ENCODE measurements at places on chromosomes 1 and 21. TPM values are rescaled to one million over a fixed set of nuclear protein-coding genes. Genes with fewer than 3 reads are reported as not detected.
A peak's percentile ranks its signal among the peaks of the same experiment; 100 is the strongest.

DNA sequence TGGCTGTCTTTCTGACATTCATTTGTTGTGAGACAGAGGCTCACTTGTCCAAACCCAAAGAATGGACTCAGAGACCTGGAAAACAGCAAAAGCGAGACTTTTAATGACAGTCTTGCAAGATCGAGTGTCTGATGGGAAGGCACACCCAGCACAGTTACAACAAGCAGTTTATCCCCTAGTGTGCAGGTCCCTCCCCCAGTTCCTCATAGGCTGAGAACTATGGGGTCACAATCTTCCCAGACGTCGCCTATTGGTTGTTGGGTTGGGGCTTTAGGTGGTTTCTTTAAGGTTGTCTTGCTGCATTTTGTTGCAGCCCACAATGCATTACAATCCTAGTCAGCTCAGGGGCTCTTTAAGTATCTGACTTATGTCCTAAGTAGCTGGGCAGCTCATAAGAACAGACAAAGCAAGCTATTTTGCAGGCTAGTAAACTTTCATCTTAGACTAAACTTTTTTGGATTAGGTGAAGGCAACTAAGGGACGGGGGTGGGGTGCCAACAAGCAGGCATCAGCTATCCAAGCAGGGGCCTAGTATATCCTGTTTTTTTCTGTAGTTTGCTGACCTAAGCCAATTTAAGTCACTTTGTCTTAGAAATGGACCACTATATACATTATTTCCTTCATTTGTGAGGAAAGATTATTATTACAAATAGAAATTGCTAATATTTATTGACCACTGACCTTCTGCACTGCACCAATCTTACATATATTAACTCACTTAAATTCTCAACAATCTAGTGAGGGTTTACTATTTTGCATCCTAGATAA is 151.8 kb downstream of the SETD4 start:
- no peaks in the 10 kb centered on the region for H3K27me3 ChIP-seq
- H3K4me3 ChIP-seq, result no peak overlapping the region
- no peak overlapping the region for H3K27ac ChIP-seq
- H3K4me1 ChIP-seq, result peaks cover 23% of the 10 kb centered on the region
- DNase-seq, result no peak

- no peaks in the 10 kb centered on the region for H3K4me1 ChIP-seq
- H3K4me3 ChIP-seq, result no peak overlapping the region
- H3K27ac ChIP-seq, result no peak overlapping the region
- peaks cover 8% of the 10 kb centered on the region for H3K27me3 ChIP-seq
- H3K36me3 ChIP-seq, result no peaks in the 10 kb centered on the region
- no peak for DNase-seq
Observed at GRCh38 chr21:38688068-38688467, 117.7 kb upstream of the ETS2 start.

- no peaks in the 10 kb centered on the region for H3K4me1 ChIP-seq
- no peak overlapping the region for H3K4me3 ChIP-seq
- H3K27me3 ChIP-seq, result no peaks in the 10 kb centered on the region
Observed at GRCh38 chr1:229095325-229095724, 175.6 kb upstream of the RAB4A start.

DNA sequence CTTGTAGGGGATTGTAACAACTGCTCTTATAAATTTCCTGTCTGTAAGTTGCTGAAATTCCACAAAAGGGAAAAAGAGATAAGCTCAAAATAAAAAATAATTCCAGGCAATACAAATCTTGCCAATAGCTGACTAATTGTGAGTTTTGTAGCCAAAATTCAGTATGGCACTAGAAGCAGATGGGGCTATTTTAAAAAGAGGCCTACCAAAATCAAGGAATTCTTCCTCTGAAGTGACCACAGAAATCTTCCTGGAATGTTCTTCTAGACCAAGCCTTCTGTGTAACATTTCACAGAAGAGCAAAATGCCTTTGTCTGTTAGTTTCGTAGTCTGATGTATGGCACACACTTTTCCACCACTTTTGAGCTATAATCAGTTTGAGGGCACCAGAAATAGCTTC is 127.6 kb downstream of the CYYR1 start:
- H3K27ac ChIP-seq, result no peak overlapping the region
- H3K4me3 ChIP-seq, result no peak overlapping the region
- no peaks in the 10 kb centered on the region for H3K27me3 ChIP-seq
- H3K4me1 ChIP-seq, result no peaks in the 10 kb centered on the region

DNA sequence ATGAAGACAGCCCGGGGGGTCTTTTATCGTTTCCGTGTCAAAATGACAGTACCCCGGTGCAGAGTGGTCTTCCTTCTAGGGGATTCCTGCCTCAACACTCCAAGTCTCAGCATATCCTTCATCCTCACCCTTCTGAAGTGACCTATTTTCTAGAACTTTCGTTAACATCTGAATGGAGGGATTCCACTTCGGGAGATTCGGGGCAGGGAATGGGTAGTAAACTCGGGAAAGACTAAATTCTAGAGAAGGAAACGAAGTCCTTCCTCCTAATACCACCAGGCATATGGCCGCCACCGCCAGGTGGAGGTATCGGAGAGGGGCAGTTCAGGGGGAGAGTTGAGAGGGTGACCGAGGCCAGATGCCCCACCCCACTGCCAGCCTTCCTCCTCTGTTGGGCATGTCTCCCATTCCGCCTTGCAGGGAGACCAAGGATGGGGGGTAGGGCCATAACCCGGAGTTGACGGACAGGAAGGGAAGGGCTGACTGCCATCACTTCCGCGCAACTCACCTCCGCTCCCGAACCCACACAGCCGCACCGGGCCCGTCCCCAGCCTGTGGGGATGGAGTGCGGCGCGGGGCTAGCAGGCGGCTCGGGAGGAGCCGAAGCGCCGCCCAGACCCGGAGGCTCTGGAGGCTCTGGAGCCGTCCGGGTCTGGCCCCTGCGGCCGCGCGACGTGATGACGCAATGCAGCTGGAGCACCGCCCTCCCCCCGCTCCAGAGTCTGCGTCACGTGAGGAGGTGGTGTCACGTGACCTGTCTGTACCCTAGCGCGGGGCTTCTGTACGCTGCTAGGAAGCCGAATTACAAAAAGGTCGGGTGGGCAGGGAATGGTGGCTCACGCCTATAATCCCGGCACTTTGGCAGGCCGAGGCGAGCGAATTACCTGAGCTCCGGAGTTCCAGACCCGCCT is at the start of gene KLHL12:
Gene KLHL12 (minus strand): TSS at position 654 of the 911 bp plus-strand sequence. CDS start 2,072 bp downstream, outside the sequence.
- peak; percentile 96 for DNase-seq
- peak within 1 kb of the TSS; percentile 92 for H3K4me3 ChIP-seq
- peaks cover 7% of the 10 kb centered on the region for H3K36me3 ChIP-seq
- peak within 1 kb of the TSS; percentile 88 for H3K27ac ChIP-seq

DNA sequence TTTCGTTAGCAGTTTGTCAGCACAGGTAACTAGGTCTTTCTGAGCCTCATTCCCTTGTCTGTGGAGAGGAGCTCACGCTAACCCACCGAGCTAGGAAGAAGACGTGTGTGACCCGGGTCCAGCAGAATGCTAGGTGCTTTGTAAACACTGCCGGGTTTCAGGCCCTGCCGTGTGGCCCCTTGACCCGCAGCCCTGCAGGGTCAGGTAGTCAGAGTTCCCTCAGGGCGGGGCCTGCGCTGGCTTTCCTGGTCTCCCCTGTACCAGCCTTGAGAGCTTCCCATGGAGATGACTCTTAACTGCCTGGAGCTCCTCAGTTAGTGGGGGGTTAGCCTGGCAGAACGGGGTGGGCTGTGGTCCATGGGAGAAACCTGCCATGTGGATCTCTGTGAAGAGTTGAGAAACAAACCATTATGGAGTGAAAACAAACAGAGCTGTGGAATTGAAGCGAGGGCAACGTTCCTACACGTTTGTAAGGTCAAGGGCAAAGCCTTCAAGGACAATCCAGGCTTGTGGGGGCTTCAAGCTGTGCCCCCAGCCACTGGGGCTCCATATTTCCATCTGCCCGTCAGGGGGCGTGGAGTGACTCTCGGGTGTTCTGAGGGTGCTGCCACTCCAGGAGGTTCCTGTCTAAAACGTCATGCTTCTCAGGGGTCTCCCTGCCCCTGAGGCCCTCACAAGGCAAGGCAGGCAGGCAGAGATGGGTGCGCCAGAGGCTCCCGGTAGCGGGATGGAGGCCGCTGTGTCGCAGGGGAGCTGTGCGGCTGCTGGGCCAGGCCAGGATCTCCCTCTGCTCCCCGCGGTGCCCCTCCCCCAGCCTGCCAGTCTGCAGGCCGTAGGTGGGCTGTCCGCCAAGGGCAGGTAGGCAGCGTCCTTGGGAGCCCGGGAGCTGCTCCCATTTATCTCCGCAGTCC is 23.8 kb downstream of the LHX4 start:
- no peak overlapping the region for H3K4me3 ChIP-seq
- H3K36me3 ChIP-seq, result no peaks in the 10 kb centered on the region
- no peak overlapping the region for H3K27ac ChIP-seq
- peaks cover 14% of the 10 kb centered on the region for H3K4me1 ChIP-seq
- no peaks in the 10 kb centered on the region for H3K27me3 ChIP-seq

TMEM53 gene
- polyA plus RNA-seq, result 8.6 TPM

RPL5 gene
- polyA plus RNA-seq, result 953 TPM

UBE2U gene
- polyA plus RNA-seq, result not detected

CMPK1 gene
- polyA plus RNA-seq, result 7.9 TPM
